ENCODE measurements at places on chromosomes 13 and 19.

DNA sequence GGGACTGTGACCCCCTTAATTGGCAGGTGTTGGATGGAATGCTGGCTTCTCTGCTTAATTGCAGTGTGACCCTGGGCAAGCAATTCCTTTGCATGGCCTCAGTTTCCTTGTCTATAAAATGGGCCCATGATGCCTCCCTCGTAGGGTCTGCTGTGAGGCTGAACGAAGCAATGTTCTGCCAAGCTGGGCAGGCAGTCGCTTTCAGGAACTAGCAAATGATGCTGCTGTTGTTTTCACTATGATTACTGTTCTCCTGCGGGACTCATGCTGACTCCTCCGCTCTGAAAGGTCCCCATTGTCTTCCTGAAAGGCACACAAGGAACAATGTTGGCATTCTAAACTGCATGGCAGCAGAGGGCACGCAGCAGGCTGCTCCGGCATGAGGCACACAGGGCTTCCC is 6.8 kb downstream of the BICRA start:
- DNase-seq = peak; percentile 32

GRCh38 chr19:44845612-44846454 is at the start of gene NECTIN2:
Gene NECTIN2 (plus strand): TSS chr19:44846297. CDS start chr19:44846526, 229 bp downstream.
- DNase-seq = peak; percentile 78

DNA sequence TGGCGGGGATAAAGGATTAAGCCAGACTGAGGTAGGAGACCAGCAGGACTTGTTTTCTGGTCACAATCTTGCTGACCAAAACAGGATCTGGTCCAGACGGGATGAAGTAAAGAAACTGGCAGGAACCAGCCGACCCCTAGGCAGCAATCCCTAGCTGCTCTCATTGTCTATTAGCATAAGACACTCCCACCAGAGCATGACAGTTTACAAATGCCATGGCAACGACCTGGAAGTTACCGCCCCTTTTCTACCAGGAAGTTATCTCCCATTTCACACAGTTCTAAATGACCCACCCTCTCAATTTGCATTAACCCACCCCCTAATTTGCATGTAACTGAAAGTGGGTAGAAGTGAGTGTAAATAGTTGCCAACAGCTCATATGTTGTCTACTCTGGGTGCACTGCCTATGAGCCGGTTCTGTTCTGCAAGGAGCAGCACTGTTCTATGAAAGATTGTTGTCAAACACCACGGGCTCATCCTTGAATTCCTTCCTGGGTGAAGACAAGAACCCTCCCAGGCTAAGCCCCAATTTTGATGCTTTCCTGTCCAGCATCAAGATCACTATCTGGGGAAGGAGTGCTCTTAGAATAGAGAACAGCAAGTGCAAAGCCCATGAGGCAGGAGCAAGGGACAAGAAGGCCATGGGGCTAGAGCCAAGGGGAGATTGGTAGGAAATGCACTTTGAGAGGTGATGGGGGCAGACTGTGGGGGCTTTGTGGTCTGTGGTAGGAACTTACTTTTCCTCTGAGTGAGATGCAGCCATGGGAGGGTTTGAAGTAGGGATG is 13.9 kb upstream of the FBXO27 start:
- DNase-seq = no peak

GRCh38 chr13:37074703-37075102 is 15.2 kb upstream of the SUPT20H start:
- no peak for DNase-seq

DNA sequence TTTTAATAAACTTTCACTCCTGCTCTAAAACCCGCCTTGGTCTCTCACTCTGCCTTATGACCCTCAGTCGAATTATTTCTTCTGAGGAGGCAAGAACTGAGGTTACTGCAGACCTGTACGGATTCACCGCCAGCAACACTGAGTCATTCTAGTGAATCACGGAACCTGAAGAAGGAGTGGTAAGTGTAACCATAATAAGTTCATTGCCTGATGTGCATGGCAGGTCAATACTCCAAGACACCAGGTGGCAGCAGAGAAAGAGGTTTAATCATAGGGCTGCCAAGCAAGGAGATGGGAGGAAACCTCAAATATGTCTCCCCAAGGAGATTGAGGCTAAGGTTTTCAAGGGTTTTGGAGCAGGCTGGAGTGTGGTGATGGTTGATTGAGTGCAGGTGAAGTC is 204.3 kb upstream of the IPO5 start:
- peak; percentile 2 for DNase-seq

GRCh38 chr19:46802152-46802551 is 13.8 kb upstream of the SLC1A5 start:
- no peak for DNase-seq

GRCh38 chr19:38003438-38004185 is 96.6 kb downstream of the SIPA1L3 start:
- peak; percentile 55 for DNase-seq

DNA sequence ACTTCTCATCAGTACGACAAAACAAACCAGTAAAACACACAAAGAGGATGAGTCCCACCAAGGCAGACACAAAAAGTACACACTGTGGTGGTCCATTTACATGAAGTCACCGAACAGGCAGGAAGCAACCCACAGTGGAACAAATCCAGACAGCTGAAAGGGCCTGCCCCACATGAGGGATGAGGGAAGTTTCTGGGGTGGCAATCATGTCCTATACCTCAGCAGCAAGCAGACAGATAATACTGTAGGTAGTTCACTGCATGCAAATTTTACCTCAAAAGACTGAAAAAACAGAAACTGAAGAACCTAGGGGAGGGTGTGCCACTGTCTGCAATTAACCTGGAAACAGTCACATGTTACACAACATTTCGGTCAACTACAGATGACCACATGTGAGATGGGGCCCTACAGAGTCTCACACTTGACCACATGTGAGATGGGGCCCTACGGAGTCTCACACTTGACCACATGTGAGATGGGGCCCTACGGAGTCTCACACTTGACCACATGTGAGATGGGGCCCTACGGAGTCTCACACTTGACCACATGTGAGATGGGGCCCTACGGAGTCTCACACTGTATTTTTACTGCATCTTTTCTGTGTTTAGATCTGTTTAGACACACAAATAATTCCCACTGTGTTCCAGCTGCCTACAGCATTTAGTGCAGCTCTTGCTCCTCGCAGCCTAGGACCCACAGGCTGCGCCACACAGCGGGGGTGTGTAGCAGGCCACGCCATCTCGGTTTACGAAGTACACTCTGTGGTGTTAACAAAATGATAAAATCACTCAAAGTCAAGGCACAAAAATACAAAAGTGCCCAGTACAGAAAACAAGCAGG is 22.2 kb downstream of the PCID2 start:
- DNase-seq = no peak
